AML-193 (cell line): ENCODE measurements at places on chromosomes 7 and 10.

- no peak for DNase-seq
Observed at GRCh38 chr7:150451833-150452461, 1.5 kb downstream of the GIMAP8 start.

DNA sequence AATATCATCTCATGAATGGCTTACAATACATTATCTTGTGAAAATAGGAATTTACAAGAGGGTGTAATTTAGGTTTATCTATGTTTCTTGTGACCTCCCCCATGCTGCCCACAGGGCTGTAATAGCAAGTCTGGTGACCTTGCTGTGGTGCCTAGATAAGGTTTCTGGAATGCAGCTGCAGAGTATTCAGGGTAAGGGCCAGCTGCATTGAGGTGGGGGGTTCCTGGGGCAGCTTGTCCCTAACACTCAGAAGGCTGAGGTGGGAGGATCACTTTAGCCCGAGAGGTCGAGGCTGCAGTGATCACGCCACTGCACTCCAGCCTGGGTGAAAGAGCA is 5.3 kb upstream of the DHTKD1 start:
- DNase-seq, result no peak

GRCh38 chr7:105768898-105769507 is 107.4 kb downstream of the ATXN7L1 start:
- no peak for DNase-seq

DNA sequence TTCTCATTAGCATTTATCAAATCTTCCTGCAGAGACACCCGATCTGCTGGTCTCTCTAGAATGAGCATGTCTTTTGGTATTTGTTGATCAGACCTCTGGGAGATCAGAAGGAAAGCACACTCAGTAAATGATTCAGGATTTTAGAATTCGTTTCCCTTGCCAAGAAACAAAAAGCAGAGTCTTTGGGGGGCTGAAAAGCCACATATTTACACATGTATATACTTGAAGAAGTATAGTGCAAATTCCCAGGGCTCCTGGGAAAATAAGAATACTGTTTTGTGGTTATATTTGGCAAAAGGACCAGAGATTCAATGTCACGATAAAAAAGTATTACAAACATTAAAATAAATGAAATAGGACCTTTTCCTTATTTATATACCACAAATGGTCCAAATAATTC is 100.2 kb downstream of the AGMO start:
- DNase-seq, result no peak

DNA sequence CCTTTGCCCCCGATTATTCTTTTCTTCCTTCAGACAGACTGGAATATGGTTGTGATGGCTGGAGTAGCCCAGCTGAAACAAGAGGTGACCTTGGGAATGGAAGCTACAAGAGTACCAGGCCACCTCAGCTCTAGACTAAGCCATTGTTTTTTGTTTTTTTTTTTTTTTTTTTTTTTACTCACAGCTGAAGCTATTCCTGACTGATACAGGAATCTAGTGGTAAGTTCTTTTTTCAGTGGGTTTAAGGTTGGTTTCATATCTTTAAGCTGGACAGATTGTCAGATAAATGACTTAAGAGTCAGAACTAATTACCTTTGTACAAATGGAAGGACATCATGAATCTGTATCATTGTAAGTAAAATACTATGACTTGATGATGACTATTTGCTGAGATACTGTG is 30.2 kb upstream of the PTPN12 start:
- no peak for DNase-seq

GRCh38 chr7:21893401-21893800 is 52.3 kb downstream of the CDCA7L start:
- no peak for DNase-seq

DNA sequence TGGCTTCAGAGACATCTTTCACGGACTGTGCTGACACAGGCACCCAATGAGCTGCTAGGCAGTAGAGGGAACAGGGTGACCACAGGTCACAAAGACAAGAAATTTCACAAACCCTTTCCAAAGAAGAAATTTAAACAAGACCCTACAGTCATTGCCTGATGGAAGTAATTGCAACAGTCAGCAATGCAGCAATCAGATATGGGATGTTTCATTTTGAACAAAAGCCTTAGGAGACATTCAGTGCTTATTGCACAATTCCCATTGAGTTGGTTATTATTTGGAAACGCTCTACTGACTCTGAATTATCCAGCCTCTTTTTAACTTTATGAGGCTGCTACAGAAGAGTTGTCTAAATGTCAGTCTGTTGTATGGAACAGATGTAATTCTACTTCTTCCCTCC is 85.5 kb downstream of the ETV1 start:
- DNase-seq, result no peak
